ENCODE measurements at places on chromosomes 12 and 14.

DNA sequence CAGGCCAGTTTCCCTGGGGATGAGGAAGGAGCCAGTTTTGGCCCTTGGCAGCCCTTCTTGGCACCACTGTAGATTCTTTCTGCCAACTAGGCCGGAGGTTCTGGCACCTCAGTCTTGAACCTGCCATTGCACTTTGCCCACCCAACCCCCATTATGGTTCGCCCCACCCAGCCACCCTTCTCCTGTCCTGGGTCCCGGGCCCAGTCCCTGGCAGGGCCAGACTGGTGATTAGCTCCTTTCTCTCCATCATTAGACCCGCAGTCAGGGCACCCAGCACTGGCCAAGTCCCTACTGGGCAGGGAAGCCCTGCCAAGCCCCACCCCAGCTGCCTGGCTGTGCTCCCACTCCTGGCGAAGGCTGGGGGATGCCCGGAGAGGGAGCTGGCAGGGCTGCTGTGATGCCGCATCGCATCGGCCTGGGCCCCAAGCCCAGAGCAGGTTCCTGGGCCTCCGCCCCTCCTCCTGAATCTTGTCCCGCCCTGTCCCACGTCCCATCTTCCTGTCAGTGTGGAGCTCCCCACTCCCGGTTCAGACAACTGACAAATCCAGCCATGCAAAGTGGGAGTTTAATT, 9.8 kb downstream of the FAM222A start:
- DNase-seq: no peak

GRCh38 chr14:67734675-67735074, 33.0 kb downstream of the RDH12 start:
- no peak for DNase-seq

DNA sequence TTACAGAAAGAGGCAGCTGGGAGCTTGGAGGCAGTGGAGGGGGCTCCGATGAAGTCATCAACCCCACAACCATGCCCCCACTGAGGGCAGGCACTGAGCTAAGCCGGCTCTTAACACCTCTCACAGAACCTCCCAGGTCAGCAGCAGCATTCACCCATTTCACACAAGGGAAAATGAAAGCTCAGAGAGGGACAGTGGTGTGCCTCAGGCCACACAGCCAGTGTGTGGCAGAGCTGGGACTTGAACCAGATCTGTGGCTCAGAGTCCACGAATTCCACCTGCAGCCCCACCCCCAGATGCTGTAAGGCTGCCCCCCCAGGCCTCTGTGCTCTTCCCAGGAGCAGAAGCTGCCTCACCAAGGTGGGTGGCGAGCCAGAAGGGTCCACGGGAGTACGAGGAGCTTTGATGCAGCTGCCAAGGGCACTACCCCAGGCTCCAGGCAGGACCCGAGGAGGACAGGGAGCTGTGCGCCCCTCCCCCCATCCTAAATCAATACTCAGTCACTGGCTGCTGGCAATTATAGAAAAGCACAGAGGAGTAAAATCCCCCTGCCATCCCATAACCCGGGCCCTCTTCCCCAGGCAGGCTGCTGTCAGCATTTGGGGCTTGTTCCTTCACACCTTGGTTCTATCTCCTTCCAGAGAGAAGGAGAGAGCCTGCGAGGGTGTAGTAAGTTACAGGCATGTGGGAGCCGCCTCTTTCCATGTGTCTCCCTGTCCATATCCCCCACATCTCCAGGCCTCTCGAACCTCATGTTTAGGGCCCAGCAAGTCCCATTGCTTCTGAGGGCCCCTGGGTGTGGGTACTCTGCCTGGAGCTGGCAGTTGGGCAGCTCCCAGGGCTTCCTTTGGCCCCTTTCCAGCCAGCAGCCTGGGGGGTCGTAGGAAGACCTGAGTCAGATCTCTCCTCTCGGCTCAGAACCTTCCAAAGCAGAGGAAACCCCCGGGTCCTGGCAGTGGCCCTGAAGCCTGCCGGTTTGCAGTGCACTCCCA, 47.6 kb downstream of the FAM222A start:
- no peak for DNase-seq

DNA sequence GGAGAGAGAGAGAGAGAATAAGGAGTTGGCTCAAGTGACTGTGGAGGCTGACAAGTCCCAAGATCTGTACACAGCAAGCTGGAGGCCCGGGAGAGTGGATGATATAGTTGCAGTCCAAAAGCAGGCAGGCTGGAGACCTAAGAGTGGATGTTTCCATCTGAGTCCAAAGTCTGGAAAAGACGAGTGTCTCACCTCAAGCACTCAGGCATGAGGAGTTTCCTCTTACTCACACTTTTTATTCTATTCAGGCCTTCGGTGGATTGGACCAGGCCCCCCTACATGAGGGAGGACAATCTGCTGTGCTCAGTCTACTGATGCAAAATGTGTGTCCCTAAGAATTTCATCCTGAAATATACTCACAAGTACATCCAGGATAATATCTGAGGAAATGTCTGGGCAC, 484.6 kb downstream of the VRK1 start:
- DNase-seq: no peak

- DNase-seq: no peak
Measured at GRCh38 chr12:68479896-68480291, 130.8 kb upstream of the RAP1B start.

- no peak for DNase-seq
Measured at GRCh38 chr12:92890601-92891106, 38.4 kb downstream of the EEA1 start.

- no peak for DNase-seq
Measured at GRCh38 chr14:65916055-65916454, 503.5 kb downstream of the FUT8 start.

GRCh38 chr12:44076871-44077270, 241.0 kb downstream of the TMEM117 start:
- peak; percentile 18 for DNase-seq

DNA sequence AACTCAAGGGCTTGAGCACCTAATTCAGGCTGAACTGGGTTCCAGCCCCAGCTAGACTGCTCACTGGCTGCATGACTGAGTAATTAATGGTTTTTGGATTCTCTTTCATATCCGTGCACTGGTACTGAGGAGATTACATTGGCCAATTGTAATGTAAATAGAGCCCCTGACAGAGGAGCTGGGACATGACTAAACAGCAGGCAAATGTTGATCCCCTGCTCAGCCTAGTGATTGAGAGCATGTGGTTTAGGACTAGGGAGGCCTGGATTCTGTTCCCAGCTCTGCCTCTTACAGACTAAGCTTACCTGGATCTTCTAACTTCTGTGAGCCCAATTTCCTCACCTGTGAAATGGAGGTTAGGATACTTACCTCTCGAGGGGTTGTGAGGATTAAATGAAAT, 204.3 kb downstream of the ESR2 start:
- DNase-seq: peak; percentile 3

DNA sequence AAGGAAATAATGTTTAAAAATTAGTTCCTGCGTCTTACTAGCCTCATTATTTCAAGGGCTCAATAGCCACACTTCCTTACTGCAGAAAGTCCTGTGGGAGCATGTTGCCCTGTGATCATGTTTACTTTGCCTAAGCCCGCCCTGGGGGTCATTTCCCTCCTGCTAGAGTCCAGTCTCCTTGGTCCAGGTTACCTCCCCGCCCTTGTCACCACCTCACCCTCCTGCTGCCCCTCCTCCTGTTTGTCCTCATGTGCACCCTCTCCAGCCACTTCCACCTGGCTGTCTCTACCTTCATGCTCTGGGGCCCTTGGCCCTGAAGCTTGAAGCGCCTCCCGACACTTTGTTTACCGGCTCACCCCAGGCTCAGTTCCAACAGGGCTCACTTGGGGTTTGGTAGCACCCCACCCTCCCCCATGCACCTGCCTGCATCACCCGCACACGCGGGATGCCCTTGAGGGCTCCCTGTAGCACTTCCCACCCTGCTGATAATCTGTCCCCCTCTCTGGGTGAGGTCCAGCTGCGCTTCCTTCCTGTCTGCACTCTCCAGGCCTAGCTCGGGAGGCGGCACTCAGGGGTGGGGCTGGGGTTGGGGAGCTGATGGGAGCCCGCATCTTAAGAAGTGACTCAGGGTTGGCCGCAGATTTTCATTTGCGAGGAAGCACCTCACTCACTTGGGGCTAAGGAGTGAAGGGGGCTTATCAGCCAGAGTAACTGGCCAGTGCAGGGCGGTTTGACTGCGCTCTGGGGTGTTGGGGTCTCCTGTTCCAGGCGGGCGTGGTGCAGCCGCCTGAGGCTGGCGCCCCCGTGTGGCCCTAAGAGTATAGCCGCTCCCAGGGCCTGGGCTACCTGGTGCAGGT, 40.1 kb downstream of the SMIM41 start:
- DNase-seq: peak; percentile 85

DNA sequence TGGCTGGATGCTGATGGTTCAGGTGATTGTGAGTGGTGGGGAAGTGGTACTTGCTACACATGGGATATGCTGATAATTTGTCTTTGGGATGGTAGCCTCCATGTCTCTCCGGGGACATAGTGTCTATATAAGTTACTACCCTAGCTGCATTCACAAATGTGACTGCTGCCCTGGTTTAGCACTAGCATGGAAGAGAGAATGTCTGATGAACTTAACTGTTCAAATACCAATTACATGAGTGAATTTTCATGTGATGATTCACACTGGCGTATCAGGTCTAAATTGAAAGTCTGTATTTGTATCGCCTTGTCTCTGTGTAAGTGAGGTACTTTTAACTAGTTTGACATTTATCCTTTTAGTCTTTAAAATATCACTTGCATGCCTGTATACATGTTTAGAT, 34.4 kb downstream of the ATF7IP start:
- DNase-seq: no peak

DNA sequence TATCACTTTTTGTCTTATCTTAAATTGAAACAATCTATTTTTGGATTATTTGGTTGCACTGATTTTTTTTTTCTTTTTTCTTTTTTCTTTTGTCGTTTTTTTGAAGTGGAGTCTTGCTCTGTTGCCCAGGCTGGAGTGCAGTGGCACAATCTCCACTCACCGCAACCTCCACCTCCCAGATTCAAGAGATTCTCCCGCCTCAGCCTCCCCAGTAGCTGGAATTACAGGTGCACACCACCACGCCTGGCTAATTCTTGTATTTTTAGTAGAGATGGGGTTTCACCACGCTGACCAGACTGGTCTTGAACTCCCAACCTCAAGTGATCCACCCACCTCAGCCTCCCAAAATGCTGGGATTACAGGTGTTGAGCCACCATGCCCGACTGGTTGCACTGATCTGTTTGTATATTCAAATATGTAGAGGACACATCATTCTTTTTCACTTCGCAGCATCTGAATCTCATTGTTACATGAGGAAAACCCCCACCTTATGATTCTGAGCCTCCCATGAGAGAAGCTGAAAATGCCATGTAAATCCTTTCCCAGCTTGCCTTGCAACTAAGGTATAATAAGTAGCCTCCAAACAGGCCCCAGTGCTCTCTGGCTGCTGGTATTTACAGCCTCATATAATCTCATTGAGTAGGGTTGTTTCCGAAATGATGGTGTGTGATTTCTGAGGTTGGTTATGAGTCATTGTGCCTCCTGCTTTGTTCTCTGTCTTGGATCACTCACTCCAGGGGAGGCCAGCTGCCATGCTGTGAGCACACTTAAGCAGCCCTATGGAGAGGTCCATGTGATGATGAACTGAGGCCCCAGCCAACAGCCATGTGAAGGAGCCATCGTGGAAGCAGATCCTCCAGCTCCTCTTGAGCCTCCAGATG, 5.2 kb upstream of the HSP90B1 start:
- no peak for DNase-seq

GRCh38 chr14:82657186-82657675, 1123.6 kb upstream of the SEL1L start:
- DNase-seq: no peak

GRCh38 chr12:106063826-106064720, 74.7 kb downstream of the NUAK1 start:
- DNase-seq: no peak

GRCh38 chr14:29451941-29452340, 475.7 kb downstream of the PRKD1 start:
- no peak for DNase-seq

DNA sequence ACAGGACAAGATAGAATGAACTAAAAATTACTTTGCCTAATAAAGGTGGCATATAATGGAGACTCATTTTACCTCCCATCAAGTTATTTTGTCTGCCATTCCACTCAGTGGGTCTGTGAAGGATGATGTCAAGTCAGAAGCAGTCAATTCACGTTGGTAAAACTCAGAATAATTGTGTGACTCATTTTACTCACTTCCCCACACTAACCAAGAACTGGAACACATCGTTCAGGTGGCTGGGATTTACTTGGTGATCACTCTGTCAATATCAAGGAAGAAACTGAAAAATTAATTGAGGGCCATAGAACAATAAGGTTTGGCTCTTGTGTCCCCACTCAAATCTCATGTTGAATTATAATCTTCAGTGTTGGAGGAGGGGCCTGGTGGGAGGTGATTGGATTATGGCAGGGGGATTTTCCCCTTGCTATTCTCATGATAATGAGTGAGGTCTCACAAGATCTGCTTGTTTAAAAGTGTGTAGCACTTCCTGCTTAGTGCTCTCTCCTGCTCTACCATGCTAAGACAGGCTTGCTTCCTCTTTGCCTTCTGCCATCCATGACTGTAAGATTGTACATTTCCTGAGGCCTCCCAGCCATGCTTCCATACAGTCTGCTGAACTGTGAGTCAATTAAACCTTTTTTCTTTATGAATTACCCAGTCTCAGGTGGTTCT, 35.7 kb upstream of the GTF2A1 start:
- DNase-seq: no peak

DNA sequence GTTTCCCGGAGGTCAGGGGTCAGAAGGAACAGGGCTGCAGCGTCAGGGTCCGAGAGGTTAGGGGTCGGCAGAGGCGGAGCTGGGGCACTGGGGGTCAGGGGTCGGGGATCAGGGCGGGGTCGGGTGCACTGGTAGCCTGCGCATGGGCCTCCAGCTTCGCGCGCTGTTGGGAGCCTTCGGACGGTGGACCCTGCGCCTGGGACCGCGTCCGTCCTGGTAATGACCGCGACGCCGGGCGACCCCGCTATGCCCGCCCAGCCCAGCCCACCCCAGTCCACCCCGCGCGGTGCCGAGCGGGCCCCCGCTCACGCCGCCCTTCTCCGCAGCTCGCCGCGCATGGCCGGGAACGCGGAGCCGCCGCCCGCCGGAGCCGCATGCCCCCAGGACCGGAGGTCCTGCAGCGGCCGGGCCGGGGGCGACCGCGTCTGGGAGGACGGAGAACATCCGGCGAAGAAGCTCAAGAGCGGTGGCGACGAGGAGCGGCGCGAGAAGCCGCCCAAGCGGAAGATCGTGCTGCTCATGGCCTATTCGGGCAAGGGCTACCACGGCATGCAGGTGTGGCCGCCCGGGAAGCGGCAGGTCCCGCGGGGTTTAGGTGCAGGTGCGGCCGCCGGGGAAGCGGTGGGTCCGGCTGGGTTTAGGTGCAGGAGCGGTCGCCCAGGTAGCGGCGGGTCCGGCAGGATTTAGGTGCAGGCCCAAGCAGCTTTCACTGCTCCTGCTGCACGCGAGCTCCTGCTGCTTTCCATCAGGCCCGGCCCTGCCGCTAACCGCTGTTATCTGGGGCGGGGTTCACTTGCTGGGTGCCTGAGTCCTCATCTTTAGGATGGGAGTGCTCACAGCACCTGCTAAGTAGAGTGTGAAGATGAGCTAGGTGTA, 743 bp downstream of the PUS1 start:
- peak; percentile 33 for DNase-seq

- no peak for DNase-seq
Measured at GRCh38 chr12:105227879-105228278, 8.1 kb downstream of the APPL2 start.
